ENCODE measurements at places on chromosomes 5 and 9.
A peak's percentile ranks its signal among the peaks of the same experiment; 100 is the strongest.

- peaks cover 24% of the 10 kb centered on the region for H3K36me3 ChIP-seq
- peaks cover 5% of the 10 kb centered on the region for H3K4me1 ChIP-seq
- DNase-seq = no peak
- no peaks in the 10 kb centered on the region for H3K27me3 ChIP-seq
- no peak overlapping the region for H3K4me3 ChIP-seq
- no peak overlapping the region for H3K27ac ChIP-seq
Measured at GRCh38 chr5:33737697-33738096, 154.1 kb downstream of the ADAMTS12 start.

DNA sequence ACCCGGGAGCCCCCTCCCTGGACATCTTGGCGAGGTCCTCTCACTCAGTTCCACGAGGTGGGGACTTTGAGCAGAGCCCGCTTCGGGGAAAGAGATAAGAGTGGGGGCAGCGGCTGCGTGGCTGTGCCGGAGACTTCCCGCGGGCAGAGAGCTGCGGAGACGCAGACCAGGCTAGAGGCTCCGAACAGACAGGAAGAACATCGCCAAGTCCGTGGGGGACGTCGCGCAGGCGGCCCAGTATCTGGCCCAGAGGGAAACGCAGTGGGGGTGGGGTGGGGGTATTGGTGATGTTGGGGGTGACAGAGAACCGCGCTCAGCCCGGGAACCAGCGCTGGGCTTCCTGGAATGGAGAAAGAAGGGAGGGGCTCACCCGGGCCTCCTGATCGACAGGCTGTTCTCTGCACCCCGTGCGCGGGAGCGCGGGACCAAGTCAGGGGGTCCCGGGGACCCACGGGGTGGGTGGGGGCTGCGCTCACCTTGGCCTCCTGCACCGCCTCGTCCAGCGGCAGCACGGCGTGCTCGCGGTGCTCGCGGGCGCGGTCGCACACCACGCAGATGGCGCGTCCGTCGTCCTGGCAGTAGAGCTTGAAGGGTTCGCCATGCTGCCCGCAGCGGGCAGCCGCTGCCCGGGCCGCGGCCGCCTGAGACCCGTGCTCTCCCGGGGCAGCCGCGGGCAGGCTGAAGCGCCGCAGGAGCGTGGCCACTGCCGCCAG, 727 bp downstream of the TRIM7 start:
- H3K27me3 ChIP-seq = peaks cover 42% of the 10 kb centered on the region
- DNase-seq = no peak
- H3K36me3 ChIP-seq = no peaks in the 10 kb centered on the region
- peaks cover 5% of the 10 kb centered on the region for H3K4me1 ChIP-seq

DNA sequence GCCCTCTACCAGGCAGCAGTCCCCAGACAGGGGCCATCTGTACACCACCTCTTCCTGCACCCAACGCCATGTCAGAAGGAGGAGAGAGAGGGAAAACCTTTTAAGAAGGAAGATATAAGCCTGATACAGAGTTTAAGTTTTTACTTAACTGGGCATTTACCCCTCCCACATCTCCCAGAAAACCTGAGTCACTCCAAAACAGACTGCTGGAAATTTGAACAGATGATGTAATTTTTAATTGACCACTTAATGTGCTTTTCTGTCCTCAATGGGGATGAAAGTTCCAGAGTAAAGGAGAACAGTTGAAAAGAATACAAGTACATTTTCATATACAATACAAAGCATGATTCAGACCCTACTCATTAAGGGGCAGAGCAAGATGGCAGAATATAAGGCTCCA, 63.9 kb downstream of the TTC39B start:
- no peaks in the 10 kb centered on the region for H3K27me3 ChIP-seq
- no peaks in the 10 kb centered on the region for H3K36me3 ChIP-seq
- no peaks in the 10 kb centered on the region for H3K4me1 ChIP-seq
- no peak overlapping the region for H3K4me3 ChIP-seq
- no peak overlapping the region for H3K27ac ChIP-seq

DNA sequence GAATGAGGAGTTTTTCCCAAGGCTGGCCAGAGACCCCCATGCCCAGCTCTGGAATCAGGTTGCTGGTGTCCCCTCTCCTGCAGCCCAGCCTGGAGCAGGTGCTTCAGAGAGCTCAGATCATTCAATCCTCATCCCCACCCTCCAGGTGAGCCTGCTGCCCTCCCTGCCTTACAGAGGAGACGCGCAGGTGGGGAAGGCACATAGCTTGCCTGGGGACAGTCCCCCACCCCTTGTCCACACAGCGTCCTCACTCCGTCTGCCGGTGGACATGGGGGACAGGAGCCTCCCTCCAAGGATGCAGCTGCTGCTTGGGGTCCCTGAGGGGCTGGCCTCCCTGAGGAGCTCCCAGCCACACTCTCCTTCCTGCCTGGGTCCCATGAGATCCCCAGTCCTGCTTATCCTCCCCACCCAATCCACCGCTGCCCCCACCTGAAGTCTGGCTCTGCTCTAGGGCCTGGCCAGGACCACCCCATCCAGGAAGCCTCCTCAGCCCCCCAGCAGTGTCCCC, 17.1 kb upstream of the QSOX2 start:
- H3K27me3 ChIP-seq = no peaks in the 10 kb centered on the region
- H3K27ac ChIP-seq = no peak overlapping the region
- peaks cover 16% of the 10 kb centered on the region for H3K4me1 ChIP-seq

DNA sequence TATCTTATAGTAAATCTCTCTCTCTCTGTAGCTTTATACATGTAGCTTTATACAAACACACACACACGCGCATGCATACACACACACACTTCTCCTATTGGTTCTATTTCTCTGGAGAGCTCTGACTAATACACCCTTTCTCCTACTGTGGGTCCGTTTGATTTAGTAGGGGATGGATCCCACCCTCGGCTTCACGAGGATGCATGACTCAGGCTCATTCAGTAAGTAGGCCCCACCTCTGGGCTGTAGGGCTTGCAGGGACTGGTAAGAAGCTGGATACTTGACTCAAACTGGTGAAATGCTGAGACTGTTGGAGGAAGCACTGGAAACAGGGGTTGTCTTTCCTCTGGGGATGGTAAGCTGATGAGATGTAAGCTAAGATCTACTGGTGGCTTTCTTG, 98.7 kb downstream of the SLC24A2 start:
- DNase-seq = no peak
- H3K36me3 ChIP-seq = no peaks in the 10 kb centered on the region
- no peak overlapping the region for H3K27ac ChIP-seq
- no peaks in the 10 kb centered on the region for H3K27me3 ChIP-seq
- no peak overlapping the region for H3K4me3 ChIP-seq

- H3K4me3 ChIP-seq = no peak overlapping the region
- H3K36me3 ChIP-seq = peaks cover 57% of the 10 kb centered on the region
- no peak overlapping the region for H3K27ac ChIP-seq
- H3K4me1 ChIP-seq = peaks cover 39% of the 10 kb centered on the region
Measured at GRCh38 chr9:124268661-124269060, 10.9 kb downstream of the NEK6 start.

GRCh38 chr5:178413988-178414387, 176.2 kb downstream of the COL23A1 start:
- H3K27ac ChIP-seq = no peak overlapping the region
- no peaks in the 10 kb centered on the region for H3K36me3 ChIP-seq
- H3K4me3 ChIP-seq = no peak overlapping the region
- DNase-seq = no peak
- H3K27me3 ChIP-seq = no peaks in the 10 kb centered on the region

DNA sequence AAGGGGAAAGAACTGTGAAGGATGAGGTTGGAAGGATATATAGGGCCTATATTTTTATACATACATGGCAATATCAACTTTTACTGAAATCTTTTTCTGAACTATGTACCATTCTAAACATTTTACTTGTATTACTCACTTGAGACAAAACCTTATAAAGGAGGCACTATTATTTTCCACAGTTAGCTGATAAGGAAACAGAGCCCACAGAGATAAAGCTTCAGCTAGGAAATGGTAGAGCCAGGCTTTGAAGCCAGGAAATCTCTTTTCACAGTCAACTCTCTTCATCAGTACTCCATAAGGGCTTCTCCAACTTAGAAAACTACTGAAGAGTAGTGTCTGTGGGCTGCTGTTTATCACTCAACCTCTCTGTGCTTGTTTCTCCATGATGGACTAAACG, 613.7 kb downstream of the PRELID2 start:
- no peak for DNase-seq
- H3K27me3 ChIP-seq = no peaks in the 10 kb centered on the region
- H3K36me3 ChIP-seq = no peaks in the 10 kb centered on the region
- peaks cover 2% of the 10 kb centered on the region for H3K4me1 ChIP-seq
- no peak overlapping the region for H3K4me3 ChIP-seq
- no peak overlapping the region for H3K27ac ChIP-seq

DNA sequence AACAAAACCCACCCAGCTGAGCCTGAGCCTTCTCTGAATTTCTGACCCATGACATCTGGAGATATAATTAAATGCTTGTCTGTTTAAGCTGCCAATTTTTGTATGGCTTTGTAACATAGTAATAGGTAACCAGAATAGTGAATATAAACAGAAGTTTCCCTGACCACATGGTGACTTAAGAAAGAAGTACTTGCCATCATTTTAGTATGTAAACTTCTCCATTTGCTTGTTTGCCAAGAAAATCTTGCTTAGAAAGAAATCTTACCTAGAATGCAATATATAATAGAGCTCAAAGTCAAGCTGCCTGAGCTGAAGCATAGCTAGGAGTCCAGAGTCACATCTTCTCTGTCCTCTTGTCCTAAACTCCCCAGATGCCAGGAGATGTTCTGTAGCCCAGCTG, 117.0 kb downstream of the PCSK1 start:
- H3K27me3 ChIP-seq = no peaks in the 10 kb centered on the region
- no peak for DNase-seq
- H3K4me3 ChIP-seq = no peak overlapping the region
- no peak overlapping the region for H3K27ac ChIP-seq

DNA sequence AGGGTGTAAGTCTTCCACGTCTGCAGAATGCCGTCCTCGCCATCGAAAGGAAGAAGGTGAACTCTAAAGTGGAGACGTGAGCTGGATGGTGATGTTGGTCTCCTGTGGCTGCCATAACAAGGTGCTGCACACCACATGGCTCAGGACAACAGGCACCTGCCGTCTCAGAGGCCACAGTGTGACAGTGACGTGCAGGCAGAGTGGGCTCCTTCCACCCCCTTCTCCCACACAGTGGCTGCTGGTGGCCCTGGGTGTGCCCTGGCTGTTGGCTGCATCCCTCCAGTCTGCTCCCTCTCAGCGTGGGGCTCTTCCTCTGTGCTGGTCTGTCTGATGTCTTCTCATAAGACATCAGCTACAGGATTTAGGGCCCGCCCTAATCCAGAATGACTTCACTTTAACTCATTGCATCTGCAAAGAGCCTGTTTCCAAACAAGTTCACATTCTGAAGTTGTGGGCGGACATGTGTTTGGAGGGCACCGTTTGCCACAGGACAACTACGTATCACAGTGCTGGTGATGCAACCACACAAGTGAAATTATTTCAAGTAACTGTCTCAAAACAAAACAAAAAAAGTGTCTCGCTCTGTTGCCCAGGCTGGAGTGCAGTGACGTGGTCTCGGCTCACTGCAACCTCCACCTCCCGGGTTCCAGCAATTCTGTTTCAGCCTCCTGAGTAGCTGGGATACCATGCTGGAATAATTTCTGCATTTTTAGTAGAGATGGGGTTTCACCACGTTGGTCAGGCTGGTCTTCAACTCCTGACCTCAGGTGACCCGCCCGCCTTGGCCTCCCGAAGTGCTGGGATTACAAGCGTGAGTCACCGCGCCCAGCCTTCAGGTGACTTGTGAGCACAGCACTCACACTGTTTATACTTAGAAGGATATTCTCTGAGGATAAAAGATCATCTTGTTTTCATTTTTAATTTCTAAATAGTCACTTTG, 31.2 kb upstream of the CLPTM1L start:
- peak overlapping the region; percentile 41 for H3K4me3 ChIP-seq
- H3K27ac ChIP-seq = no peak overlapping the region
- H3K36me3 ChIP-seq = no peaks in the 10 kb centered on the region
- no peak for DNase-seq

- H3K4me1 ChIP-seq = peaks cover 16% of the 10 kb centered on the region
- H3K27ac ChIP-seq = no peak overlapping the region
- no peak overlapping the region for H3K4me3 ChIP-seq
Measured at GRCh38 chr9:105141976-105142250, 102.5 kb upstream of the SLC44A1 start.

DNA sequence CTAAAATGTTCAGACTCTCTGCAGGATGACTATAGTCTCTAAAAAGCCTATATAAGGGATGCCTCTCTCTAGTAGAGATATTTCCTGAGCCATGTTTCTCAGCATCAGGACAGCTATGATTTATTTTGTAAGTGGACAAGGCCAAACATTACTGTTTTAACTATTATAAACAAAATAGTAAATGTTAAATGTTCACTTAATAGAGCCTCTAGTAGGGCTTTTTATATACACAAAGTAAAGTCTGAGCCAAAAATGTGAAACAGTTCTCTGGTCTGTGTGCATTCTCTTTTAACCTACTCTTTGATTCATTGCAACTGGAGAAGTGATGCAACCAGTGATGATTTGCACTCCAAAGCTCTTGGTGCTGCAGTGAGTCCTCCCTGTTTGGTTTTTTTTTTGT, 220.5 kb downstream of the GDNF start:
- no peaks in the 10 kb centered on the region for H3K27me3 ChIP-seq
- DNase-seq = no peak
- H3K36me3 ChIP-seq = no peaks in the 10 kb centered on the region
- H3K4me1 ChIP-seq = no peaks in the 10 kb centered on the region
